Fibroblast of lung (primary cell): ENCODE measurements at places on chromosomes 1 and 21.

DNA sequence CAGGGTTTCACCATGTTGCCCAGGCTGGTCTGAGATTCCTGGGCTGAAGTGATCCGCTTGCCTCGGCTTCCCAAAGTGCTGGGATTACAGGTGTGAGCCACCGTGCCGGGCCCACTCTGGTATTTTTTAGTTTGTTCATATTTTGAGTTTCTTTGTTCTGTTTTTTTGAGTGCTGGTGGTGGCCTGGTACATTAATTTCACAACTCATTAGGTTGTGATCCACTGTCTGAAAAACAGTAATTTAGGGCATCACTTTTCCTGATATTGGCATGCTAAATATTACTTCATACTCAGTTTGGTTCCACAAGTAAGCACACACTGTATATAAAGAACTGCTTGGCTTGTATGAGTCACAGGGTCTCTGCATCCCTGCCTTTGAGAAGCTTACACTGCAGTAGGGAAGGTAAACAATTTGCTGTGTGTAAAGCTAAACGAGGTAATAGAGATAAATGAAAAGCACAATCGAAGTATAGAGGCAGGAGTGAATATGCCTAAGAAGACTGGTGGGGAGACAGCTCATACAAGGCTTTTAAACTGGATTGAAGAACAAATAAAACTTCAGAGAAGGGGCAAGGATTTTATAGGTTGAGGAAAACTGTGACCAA is 7.7 kb downstream of the SNX27 start:
- DNase-seq = peak; percentile 75

- no peak for DNase-seq
These were observed 19.6 kb downstream of the SPSB1 start for GRCh38 chr1:9312168-9312720.

GRCh38 chr1:101996825-101997465 is at the start of gene OLFM3:
Gene OLFM3, minus strand, starts transcription at chr1:101996926.
- peak; percentile 8 for DNase-seq

- no peak for DNase-seq
These were observed 284.9 kb upstream of the RUNX1 start for GRCh38 chr21:35333831-35334618.

DNA sequence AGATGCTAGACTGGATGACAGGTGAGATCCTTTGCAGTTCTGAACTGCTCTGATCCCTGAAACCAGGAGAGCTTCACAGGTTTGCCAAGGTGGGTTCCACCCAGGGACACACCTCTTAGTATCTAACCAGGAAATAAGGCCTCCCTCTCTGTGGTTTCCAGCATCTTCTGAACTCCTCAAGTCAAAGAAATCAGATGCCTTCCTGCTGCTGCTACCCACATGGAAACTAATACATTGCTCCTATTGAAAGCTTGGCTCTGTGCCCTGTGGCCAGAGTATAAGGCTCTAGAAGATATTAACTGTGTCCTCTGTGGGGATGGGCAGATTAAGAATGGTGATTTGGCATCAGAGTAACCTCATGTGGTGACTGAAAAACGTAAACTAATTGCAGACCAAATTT is 75.0 kb upstream of the MRPS6 start:
- DNase-seq = peak; percentile 30

- peak; percentile 97 for DNase-seq
These were observed 84.7 kb upstream of the LYPLAL1 start for GRCh38 chr1:219088778-219089557.

GRCh38 chr1:113178522-113178921 is 105.5 kb downstream of the LRIG2 start:
- DNase-seq = peak; percentile 12

DNA sequence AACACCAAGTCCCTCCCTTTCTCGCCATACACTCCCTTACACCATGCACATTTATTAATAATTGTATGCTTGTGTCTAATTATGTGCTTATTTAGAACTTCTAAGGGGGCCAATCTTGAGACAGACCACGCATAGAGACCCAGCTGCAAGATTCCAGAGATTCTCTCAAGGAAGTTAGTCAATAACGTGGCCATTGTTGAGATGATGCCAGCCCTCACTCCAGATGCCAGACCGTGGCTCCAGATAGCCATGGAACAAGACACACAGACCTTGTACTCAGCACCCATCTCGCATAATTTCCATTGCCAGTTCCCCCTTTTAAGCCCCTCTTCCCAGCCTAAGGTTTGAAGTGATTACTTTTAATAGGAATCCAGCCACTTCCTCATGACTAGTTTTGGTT is 62.4 kb downstream of the DIRAS3 start:
- DNase-seq = peak; percentile 33

DNA sequence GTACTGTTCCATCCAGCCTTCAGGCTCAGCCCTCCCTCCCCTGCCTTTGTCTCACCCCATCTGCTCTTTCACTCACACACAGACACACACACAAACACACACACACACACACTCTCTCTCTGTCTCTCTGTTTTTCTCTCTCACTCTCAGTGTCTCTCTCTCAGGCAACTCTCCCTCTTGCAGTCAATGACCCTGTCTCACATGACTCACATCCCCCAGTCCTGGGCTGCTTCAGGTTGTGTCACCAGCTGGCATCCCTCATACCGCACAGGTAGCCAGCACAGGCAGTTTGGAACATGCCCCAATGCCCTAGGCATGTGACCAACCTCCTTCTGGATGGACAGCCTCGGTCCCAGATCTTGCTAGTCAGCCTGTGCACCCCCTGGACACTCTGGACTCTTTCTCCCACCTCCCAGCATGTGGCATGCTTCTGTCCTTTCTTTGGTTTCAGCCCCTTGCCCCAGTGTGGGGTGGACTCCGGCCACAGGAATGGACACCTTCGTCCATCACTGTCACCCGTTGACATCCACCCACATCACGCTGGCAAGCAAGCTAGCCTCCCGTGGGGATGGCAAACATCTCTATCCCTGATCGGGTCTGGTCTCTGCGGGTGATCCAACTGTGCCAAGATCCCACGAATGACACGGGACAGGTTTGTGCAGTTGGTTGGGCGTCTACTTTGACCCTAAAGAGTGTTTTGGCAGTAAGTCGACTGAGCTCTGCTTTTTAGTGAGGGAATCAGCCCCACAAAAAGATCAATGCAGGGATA is 23.4 kb upstream of the FCGR2A start:
- DNase-seq = no peak

- no peak for DNase-seq
These were observed 69.2 kb downstream of the NOS1AP start for GRCh38 chr1:162138599-162139181.

- no peak for DNase-seq
These were observed 10.1 kb downstream of the HLX start for GRCh38 chr1:220889333-220889732.

DNA sequence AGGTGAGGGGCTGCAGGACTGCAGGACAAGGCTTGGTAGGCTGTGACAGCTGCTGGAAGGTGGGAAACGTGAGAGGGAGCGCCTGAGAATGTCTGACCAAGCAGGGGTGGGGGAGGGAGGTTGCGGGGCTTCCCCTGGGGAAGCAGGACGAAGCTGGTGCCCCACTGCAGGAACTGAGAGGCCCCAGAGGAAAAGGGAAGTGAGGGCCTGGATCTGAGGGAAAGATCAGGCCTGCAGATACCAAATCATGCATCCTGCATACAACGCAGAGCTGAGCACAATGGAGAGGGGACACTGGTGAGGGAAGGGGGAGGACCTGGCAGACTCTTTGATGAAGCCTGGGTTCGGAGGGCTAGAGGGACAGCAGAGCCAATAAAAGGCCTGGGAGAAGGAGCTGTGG is 65.7 kb upstream of the BACE2 start:
- DNase-seq = no peak

- DNase-seq = no peak
These were observed 10.5 kb upstream of the INTS3 start for GRCh38 chr1:153717330-153717729.

DNA sequence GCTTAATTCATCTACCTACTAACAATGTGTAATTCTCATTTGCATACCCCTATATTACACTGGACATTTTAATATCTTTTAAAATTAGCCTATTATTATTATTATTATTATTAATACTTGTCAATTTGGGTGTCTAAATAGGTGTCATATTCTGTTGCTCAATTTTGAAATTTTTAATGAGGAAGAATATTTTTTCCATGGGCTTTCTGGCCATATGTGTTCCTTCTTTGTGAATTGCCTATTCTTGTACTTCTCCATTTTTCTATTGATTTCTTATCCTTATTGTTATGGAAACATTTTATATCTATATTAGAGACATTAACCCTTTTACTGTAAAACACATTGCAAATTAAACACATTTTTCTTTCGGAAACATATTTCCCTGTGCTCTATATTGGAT is 6.4 kb upstream of the NIBAN1 start:
- DNase-seq = no peak

DNA sequence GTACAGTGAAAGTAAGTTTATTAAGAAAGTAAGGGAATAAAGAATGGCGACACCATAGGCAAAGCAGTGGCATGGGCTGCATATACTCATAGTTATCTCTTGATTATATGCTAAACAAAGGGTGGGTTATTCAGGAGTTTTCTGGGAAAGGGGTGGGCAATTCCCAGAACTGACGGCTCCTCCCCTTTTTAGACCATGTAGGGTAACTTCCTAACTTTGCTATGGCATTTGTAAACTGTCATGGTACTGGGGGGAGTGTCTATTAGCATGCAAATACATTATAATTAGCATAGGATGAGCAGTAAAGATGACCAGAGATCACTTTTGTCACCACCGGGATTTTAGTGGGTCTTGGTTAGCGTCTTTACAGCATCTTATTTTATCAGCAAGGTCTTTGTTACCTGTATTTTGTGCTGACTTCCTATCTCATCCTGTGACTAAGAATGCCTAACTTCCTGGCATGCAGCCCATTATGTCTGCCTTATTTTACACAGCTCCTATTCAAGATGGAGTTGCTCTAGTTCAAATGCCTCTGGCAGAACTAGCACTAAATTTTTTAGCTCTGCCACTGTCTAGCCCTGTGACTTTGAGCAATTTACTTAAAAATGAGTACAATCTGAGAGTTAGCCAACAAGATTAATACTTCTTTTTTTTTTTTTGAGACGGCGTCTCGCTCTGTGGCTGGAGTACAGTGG is 110.3 kb upstream of the PALMD start:
- DNase-seq = no peak

DNA sequence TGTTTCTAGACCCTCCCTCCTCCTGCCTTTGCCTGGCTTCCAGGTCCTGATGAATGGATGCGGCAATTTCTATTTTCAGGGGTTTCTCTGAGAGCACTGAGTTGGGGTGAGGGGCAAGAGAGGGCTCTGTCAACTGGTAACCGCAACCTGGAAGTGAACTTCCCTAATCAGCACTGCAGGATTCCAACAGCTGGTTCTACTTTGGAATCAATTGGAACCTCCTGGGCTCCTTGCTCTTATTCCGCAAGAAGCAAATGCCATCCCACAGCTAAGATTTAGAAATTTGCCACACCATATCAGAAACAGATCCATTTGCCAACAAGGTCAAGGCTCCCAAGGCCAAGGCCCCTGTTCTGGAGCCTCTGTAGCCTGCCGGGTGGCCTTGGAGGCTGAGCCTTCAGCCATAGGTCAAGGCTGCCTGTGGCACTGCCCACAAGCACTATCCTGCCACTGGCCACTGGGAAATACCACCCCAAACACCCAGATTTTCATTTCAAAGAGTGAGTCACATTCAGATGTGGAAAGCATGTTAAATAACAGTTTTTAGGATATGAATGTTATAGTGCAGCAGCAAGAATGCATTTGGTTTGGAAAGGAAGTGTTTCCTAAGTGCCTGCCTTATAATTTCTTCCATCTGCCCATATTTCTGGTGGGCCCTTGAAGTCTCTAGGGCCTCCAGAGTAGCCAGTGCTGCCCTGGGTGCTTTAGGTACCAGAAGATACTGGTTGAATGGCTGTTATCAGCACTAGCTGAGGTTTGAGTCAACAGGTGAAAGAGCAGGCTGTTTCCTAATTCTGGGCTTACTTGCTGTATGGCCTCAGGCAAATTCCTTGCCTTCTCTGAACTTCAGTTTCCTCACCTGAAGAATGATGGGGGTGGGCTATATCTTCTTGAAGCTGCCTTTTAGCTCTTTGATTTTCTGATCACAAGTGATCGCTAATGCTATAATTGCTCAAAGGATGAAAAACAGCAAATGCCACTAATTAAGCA is 56.3 kb upstream of the JUN start:
- peak; percentile 46 for DNase-seq

DNA sequence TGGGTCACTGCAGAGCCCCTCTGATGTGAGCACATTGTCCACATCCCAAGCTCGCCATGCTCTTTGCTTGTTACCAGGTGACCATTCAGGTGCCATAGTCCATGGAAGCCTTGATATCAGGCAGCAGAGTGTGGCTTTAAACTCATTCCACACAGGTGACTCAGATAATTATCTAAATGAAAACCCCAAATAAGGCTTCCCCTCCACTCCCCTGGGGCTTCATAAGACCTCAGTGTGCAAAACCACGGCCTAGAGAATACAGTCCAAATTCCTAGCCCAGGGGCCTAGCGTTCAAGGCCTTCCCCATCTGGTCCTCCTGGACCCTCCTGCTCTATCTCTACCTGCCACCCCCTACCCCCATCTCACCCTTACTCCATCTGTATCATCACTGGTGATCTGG is 97.1 kb downstream of the ARHGEF10L start:
- DNase-seq = no peak

DNA sequence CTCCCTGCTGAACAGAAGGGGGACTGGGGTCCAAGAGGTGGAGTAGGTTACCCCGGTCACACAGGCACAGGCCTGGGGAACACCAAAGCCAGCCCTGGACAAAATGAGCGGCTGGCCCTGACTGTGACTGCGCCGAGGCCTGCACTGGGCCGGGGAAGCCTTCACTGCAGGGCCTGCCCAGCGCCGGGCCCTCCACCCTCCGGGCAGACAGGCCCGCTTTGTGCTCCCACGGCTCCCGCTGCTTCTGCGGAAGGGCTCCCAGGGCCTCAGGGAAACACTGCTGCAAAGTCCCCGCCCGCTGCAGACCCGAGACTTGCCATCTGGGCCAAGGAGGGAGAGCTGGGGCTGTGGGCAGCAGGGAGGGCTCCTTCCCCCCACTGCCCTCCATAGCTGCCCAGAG is 35.3 kb downstream of the MEGF6 start:
- no peak for DNase-seq

GRCh38 chr1:32873484-32873883 is 2.8 kb upstream of the FNDC5 start:
- no peak for DNase-seq

GRCh38 chr1:100349246-100349645 is 3.1 kb upstream of the CDC14A start:
- DNase-seq = no peak

GRCh38 chr1:119651641-119652040 is 3.6 kb upstream of the ZNF697 start:
- no peak for DNase-seq

DNA sequence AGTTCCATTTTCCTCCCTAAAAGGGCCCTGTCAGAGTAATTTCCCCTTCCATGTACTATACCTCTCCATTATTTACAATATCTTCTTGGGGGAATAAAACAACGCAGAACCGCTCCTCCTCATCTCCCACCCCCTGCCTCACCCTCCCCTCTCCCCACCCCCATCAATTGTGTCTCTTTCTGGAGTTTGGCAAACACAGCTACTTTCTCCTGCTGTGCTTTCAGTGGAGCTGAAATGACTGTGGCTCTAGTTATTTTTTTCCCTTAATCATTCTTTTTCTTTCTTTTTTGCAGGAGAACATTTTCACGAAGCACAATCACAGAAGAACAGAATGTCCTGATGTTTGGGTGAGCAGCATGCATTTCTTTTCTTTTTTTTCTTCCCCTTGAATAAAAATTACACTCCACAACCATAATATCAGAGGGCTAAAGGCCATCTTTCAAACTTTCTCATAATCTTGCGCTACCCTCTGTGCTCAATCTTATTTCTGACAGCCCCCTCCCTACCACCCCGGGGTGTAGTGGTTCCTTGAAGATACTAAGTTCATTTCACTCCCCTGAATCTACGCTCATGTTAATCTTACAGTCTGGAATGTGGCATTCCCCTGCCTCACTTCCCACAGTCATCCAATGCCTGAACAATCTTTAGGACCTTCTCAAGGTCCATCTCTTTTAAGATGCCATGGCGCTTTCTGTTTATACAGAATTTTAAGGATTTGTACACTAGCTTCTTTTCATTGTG is 8.8 kb upstream of the PLXNA2 start:
- DNase-seq = no peak
